ENCODE measurements at places on chromosomes 3 and 15.

DNA sequence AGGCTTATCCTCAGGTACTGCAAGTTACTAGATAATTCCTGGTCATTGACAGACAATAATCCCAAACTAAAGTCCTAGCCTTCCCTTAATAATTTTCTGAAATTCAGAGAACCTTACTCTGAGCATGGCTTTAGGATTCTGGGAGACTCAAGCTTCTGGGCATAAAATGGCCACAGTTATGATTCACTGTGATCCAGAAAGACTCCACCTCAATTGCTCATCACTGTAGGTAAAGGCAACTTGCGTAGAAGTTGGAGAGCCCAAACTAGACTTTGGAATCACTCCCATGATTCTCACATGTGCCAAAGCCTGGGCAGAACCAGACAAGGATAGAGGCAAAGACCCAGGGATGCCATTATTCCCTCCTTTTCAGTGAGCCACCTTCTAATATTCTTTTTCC, 195.3 kb downstream of the OSBPL10 start:
- DNase-seq = no peak

DNA sequence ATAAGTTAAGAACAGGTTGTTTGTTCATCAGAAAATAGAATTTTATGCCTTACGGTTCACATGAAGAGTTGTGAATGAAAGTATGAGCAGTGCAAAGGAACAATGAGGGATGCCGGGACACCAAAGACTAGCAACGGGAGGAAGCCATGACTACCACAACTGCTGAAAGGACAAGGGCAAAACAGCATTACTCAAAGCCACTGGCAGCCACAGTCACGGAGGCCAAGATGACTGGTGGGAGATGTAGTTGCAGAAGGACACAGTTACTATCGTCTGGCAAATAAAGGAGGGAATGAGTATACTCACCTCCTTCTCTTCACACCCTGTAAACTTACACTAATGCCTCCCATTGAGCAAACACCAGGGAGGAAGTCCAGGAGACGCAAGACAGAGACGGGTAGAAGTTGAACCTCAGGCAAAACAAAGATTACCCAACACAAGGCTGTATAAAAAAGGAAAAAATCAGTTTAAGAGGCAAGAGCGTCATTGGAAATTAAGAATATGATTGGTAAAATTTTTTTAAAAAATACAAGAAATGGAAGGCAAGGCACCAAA, 675.5 kb downstream of the FHIT start:
- no peak for DNase-seq

DNA sequence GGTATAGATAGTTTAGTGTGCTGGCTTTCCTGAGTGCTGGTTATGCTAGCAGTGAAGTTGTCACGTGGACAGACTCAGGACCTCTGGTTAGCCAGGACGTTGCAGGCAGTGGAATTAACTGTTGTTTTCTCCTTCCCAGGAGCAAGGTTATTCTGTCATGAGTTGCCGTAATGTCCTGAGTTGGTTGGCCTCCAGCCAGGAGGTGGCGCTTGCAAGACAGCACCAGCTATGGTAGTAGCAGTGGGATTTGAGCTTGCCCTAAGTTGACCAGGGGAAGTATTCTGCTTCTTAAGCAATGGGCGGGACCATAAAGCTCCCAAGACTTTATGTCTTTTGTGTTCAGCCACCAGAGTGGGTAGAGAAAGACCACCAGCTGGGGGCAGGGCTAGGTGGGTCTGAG, 240.7 kb upstream of the DNAJC19 start:
- DNase-seq = no peak

DNA sequence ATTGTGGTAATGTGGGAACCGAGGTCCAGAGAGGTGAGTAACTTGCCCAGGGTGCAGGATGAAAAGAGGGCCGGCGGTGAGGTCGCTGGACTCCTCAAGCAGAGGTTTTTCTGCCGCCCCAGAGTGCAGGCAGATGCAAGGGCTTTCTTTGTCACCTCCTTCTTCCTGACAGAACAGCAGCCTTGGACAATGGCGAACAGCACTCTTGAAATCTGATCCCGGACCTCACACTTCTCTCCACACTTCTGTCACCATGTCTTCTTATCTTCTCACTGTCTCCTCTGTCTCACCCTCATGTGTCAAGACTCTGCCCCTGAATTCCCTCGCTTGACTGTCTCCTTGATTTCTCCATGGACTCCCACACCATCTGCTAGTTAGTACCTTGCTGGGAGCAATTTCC, 15.4 kb upstream of the VPS8 start:
- no peak for DNase-seq

DNA sequence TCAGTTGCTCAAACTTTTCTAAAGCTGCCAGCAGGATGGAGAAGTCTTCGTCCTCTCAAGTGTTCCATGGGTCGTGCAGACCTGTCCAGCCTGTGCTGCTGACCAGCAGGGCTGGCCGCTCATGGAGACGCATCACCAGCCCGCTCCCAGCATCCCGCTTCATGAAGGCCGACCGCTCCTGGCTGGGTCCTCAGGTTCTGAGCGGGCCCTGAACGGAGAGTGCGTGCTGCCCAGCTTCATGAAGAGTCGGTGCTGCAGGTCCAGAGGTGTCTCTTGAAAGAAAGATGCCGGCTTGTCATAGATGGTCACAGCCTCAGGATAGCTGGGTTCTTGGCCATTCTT, 75.8 kb upstream of the KCNAB1 start:
- no peak for DNase-seq

DNA sequence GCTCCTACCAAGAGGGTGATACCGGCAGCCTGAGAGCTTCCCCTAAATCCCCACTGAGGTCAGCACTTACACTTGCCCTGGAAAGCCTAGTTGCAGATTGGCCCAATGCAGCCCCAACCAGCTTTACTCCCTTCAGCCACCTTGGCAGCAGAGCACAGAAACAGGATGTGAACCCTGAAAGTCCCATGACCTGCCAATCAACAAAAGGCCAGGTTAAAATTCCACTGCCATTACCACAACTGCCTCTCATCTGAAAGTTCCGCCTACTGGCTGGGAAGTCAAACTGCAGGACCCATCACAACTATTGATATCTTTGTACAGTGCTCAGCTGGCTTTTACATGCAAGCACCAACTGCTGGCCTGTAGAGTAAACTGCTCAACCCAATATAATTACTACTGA, 156.2 kb downstream of the ZMAT3 start:
- DNase-seq = no peak

DNA sequence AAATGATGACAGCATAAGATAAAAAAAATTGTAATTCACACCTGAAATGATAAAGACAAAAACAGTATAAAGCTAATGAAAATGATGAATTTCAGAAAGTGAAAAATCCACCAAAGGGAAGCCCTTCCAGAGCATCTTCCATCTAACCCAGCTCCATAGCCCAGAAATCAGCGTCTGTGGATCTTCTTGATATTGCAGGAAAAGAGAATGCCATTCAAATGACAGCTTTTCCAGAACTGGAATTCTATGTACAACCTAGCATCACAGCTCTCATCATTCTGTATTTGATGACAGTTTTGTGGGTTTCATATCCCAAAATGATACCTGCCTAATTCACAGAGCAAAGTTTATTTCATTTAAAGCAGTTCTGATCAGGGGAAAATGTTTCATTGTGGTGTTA, 267.3 kb downstream of the FHIT start:
- DNase-seq = no peak

DNA sequence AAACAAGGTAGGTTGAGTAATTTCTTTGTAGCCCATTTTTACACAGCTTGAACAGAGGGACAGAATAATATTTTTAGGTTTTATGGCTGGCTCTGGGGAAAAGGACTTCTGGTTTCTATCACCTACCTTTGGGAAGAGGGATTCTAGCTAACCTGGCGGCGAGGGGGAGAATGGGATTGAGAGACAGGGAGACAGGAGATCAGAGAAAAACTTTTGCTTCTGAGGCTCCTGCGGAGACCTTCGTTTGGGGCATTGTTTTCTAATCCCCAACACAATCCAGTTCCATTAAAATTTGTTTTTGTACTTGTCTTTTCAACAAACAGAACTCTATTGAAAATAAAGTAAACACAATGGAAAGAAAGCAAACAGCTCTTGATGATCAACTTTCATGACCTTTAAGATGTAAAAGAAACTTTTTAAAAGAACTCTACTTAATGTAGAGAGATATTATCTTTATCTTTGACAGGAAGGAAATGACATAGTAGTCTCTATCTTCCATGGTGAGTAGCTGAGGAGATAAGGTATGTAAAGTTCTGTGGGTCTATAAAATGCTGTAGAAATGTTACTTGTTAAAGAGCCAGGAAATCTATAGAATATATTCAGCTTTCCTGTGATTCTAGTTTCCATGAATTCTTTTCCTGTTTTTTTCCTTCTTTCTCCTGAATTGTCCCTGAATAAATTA, 37.0 kb upstream of the P2RY1 start:
- DNase-seq = no peak

DNA sequence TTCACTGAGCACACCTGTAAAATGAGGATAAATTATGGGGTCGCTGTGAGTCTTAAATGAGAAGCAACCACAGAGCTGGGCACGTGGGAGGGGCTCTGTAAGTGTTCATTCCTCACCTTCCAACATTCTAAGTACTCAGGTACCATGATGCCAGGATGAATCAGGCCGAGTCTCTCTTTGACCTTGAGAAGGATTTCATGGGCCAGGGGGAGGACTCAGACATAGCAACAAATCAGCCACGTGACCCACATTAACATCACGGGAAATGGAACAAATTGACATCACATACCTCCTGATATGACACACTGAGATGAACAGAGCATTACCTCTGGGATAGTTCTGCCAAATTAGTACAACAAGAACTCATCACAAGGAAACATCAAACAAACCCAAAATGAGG, 35.2 kb upstream of the USP3 start:
- no peak for DNase-seq

DNA sequence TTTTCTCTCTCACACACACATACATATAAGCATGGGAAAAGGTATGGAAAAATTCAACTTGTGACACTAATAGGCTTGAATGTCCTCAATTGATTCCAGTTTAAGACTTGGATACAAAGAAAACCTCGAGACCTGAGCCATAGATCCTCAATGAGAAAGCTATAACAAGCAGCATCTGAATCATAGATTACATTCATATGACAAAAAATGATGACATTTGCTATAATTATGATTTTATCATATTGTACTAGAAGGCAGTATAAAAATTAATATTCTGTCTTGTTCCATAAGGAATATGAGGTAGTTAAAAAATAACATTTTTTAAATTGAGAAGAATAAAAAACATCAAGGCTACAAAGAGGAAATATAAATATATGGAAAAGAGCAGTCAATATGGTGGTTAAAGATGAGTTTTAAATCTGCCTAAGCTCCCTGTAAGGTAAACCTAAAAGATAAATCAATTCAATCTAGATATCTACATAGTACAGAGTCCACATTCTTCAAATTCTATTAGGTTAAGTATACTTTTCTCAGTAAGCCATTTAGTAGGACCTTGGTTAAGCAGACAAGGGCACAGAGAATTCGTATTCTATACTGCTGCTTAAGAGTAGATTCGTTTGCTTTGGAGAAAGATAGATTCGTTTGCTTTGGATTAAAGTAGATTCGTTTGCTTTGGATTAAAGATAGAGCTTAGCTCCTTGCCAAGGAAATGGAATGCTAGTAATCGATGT, 175.7 kb downstream of the STAG1 start:
- DNase-seq = no peak

- no peak for DNase-seq
Measured at GRCh38 chr15:101476756-101477155, 12.8 kb downstream of the PCSK6 start.

DNA sequence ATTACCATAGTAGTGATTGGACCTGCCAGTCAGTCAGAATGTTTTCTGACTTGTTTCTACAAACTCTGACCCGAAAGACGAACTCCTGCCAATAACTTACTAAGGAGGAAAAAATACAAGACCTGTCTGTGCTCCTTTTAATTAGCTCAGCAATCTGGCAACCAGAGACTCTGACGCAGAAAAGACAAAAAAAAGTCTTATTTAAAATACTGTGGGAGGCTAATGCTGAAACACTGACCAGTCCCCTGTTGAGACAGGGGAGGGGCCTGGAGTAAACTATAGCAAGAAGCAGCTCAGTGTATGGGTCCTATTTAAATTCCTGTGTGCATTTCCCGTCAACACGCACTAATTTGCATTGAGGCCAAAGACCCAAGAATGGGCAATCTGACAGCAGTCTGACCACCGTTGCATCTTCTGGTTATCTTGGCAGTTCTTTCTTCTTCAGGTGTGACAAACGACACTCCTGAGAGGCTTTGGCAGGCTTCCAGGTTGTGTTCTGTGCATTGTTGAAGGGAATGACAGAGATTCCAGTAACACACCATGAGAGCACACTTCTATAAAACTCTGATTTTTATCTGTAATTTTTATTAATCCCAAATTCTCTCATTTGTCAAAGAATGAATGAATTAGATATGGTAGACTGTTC, 1114.3 kb downstream of the IGSF11 start:
- DNase-seq = no peak

DNA sequence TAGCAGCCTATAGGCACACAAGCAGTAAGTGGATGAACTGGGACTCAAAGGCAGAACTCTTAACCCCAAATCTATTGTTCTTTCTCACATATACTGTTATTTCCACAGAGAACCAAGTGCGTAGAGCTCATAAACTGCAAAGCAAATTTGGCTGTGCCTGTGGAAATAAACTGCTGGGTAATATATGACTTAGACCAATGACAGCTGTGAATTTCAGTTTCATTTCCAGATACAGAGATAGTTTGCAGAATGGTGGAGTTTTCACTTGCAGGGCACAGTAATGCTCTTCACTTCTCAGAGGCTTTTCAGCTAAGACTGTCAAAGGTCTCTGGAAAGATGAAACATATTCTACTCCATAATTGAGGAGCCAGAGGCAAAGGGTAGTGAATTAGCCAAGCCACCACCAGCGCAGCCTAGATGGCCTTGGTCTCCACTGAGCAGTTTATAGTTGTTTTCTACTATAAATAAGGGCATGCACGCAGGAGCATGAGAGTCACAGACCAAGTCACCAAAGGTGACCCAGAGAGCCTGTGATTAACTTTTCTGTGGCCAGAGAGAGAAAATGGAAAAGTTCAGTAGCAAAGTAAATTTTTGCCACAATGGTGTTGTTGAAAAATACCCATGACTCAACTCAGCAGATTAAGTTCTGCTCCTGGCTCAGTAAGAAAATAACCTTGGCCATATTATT, 180.7 kb upstream of the GRM7 start:
- DNase-seq = no peak

- DNase-seq = no peak
Measured at GRCh38 chr3:63945558-63946096, 33.4 kb upstream of the SCAANT1 start.

- DNase-seq = no peak
Measured at GRCh38 chr3:173733029-173733652, 335.6 kb downstream of the NLGN1 start.

GRCh38 chr3:161794551-161794950, 297.9 kb downstream of the OTOL1 start:
- DNase-seq = no peak

- DNase-seq = no peak
Measured at GRCh38 chr3:97793420-97794019, 28.3 kb upstream of the CRYBG3 start.
